Activated CD8-positive, alpha-beta memory T cell treated with anti-CD3 and anti-CD28 coated beads, Interleukin-2, amount 10 ng/mL, durations not matched to agents 7 days and 5 days (primary cell): ENCODE measurements at places on chromosomes 5 and 9.

DNA sequence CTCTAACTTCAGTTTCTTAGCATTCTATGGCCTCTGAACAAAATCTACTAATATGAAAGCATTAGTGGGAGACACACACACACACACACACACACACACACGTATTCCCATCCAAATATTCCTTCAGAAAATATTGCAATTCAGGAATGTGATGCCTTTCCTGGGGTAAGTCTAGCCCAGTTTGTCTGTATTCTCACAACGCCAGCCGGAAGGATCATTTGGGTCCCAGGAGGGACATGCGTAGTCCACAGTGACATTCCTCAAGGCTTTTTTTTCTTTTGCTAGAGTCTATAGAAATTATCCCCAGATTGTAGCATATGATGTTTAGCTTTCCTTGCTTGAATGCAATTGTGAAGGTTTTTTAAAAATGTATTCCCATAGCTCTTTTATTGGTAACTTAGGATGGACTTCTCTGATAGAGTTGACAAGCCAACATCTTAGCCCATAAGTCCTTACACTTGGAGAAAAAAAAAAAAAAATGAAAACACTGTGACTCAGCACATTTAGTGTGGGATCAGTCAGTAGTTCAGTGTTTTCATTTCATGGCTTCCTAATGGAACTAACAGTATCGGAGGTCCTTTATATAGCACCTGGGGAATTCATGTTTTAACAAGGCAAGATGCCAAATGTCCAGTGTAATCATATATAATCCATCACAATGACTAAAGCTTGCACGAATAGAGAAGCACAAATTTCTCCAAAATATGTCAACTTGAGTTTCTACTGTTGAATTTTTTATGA, 316.5 kb downstream of the DIRAS2 start:
- no peaks in the 10 kb centered on the region for H3K4me1 ChIP-seq
- H3K27ac ChIP-seq = no peak overlapping the region
- H3K4me3 ChIP-seq = no peak overlapping the region
- DNase-seq = no peak
- H3K36me3 ChIP-seq = no peaks in the 10 kb centered on the region
- peaks cover 15% of the 10 kb centered on the region for H3K27me3 ChIP-seq

DNA sequence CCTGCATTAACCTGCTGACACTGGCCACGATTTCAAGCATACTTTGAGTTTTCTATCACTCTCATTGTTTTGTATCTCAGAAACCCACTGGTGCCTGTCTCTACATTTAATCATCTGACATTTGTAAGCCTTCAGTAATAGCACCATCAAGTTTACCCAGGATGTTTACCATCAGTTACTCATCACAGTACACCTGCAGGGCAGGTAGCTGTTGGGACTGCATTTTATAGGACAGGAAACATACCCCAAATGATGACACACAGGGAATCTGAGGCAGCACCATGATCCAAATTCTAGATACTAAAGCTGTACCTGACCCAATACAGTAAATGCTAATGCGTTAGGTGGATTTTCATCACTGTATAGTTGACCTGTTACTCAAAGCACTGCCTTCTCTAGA, 114.2 kb downstream of the FEM1C start:
- H3K27me3 ChIP-seq = peaks cover 46% of the 10 kb centered on the region
- no peaks in the 10 kb centered on the region for H3K4me1 ChIP-seq
- H3K27ac ChIP-seq = no peak overlapping the region

- H3K4me3 ChIP-seq = no peak overlapping the region
- H3K4me1 ChIP-seq = peaks cover 17% of the 10 kb centered on the region
- DNase-seq = no peak
- H3K27me3 ChIP-seq = peaks cover 73% of the 10 kb centered on the region
- no peak overlapping the region for H3K27ac ChIP-seq
These were observed 3.9 kb upstream of the MEF2C start for GRCh38 chr5:88886746-88887341.

DNA sequence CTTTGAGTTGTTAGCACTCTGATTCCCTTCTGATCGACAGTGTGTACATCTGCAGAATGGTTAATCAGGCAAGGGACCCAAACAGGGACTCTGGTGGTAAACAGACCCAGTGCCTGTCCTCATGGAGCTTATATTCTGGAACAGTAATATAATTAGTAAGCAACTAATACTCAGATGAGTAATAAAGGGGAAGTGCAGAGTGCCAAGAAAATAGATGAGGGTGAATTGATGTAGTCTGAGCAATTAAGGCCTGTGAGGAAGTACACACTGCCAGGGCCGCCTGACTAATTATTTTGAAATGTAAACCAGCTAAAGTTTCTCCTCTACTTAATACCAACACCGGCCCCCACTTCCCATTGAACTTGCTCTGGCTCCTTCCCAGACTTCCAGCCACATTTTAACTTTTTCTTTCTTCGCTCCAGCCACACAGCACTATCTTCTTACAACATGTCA, 4.2 kb downstream of the DHX29 start:
- H3K27me3 ChIP-seq = no peaks in the 10 kb centered on the region
- H3K36me3 ChIP-seq = peaks cover 29% of the 10 kb centered on the region
- H3K4me1 ChIP-seq = peaks cover 8% of the 10 kb centered on the region
- DNase-seq = no peak
- no peak overlapping the region for H3K27ac ChIP-seq
- H3K4me3 ChIP-seq = no peak overlapping the region

- DNase-seq = no peak
- peaks cover 1% of the 10 kb centered on the region for H3K36me3 ChIP-seq
- H3K27me3 ChIP-seq = peaks cover 75% of the 10 kb centered on the region
- H3K4me3 ChIP-seq = peak overlapping the region; percentile 72
- peaks cover 39% of the 10 kb centered on the region for H3K4me1 ChIP-seq
These were observed 2.1 kb downstream of the CCNO start for GRCh38 chr5:55231029-55231918.
